ENCODE measurements at places on chromosomes 13 and 19.

GRCh38 chr13:29758531-29759114 lies 91.8 kb downstream of the UBL3 start:
- peak; percentile 16 for DNase-seq

- no peak for DNase-seq
These were observed 2.0 kb downstream of the ZNF562 start for GRCh38 chr19:9672893-9673292.

GRCh38 chr13:107512551-107512950 lies 702.8 kb downstream of the LIG4 start:
- no peak for DNase-seq

GRCh38 chr19:8821748-8822241 lies 10.3 kb downstream of the ZNF558 start:
- no peak for DNase-seq

- no peak for DNase-seq
These were observed 19.9 kb downstream of the CEBPG start for GRCh38 chr19:33393286-33394005.

DNA sequence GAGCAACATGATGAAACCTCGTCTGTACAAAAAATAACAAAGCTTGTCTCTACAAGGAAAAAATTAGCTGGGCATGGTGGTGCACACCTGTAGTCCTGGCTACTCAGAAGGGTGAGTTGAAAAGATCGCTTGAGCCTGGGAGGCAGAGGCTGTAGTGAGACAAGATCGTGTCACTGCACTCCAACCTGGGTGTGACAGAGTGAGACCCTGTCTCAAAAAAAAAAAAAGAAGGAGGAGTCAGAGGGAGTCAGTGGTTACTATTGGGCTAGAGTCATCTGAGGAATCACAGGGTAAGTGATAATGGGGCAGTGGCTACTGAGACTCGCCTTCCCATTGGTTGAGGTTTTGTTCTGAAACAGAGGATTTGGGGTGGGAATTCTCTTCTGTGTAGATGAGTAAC lies 1.9 kb upstream of the GPI start:
- DNase-seq = no peak

GRCh38 chr13:83499286-83499685 lies 383.0 kb downstream of the SLITRK1 start:
- DNase-seq = no peak

Data from AG20443 (cell line).